Stimulated activated CD4-positive, alpha-beta T cell treated with anti-CD3 and anti-CD28 coated beads, Interleukin-15, amount 100 ng/mL, for 48 hours (primary cell): ENCODE measurements at places on chromosomes 1 and 21.

GRCh38 chr21:15224346-15225086 lies 159.7 kb upstream of the NRIP1 start:
- DNase-seq = no peak

DNA sequence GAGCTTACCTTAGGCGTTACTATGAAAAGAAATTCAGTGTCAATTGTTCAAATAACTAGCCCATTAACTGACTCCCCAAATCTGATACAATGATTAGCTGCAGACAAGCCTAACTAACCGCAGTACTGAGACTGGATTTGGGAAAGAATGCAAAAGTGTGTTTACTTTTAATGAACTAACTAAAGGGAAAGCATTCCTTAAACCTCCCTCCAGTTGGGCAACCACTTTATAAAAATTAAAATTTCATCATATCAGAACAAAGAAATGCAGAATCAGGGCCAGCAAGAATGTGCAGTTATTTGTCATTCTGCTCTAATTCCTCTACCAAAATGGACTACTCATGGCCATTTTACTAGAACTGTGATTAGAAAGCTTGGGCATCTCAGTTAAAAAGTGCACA lies 11.7 kb upstream of the NR5A2 start:
- DNase-seq = no peak

- no peak for DNase-seq
Observed at GRCh38 chr1:215772151-215772550, 205.0 kb downstream of the KCTD3 start.

- no peak for DNase-seq
Observed at GRCh38 chr1:197302775-197303174, 34.7 kb downstream of the CRB1 start.

DNA sequence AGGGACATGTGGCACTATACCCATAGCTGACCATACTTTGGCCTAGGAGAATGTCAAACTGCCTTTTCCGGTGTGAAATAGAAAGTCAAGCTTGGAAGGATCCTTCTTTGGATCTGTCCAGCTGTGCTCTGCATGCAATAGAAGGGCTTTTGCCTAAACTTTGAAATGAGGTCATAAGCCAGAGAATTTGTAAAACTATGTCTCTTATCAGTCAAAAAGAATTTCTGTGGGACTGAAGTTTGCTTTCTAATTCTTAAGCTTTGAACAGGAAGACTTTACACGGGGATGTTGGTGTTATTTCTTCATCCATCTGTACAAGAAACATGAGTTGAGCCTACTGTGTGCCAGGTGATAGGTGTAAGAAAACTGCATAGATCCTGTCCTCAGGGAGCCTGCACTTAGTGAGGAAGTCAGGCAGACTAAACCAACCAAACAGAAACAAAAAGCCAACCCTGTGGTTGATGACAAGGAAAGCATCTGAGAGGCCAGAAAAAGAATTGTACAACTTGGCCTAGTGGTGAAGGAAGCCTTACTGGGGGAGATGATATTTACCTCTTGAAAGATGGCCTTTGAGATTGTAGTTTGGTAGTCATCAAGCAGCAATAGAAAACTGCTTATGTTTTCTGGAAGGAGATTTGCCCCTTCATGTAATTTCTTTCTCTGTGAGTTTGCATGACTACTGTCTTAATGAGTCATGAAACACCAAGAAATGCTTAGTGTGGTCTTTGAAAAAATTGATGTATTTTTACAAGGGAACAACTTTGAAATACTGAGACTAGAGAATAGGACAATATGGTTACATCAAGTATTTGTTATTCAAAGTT lies 24.8 kb downstream of the TGFB2 start:
- DNase-seq = no peak

DNA sequence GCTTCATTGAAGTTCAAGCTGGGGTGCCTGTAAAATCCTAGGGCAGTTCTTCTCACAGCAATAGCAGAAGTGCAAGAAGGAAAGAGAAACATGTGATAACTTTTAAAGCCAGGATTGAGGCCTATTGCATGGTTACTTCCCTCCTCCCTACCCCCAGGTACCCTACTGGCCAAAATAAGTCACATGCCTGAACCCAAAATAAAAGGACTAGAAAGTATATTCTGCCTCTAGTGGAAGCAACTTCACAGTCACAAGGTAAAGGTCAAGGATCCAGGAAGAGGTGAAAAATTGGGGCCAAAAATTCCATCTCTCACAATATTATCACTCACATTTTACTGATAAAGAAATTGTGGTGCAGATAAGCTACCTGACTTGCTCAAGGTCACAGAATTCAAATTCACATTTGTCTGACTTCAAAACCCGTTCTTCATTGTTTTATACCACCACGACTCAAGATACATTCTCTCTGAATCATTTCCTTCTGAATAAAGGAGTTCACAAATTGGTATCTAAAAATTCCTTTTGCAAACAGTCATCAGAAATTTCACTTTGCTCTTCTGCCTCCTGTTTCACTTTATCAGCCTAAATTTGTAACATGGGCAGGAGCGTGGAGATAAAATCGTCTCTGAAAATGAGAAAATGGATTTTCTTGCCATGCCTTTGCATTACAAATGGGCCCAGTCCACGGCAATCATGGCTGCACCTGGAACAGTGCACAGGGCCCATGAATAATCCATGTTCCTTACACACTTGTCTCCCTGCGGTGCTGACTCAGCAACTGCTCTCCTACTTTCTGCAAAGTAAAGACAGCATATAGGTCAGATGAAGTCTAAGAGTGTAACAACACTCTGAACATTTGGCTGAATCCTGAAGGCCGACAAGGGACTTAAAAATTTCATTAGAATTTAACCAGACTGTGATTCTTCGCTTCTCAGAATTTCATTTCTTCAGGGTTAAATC lies 485.3 kb upstream of the NFIA start:
- no peak for DNase-seq

- DNase-seq = no peak
Observed at GRCh38 chr1:57377339-57378139, 46.3 kb downstream of the DAB1 start.

DNA sequence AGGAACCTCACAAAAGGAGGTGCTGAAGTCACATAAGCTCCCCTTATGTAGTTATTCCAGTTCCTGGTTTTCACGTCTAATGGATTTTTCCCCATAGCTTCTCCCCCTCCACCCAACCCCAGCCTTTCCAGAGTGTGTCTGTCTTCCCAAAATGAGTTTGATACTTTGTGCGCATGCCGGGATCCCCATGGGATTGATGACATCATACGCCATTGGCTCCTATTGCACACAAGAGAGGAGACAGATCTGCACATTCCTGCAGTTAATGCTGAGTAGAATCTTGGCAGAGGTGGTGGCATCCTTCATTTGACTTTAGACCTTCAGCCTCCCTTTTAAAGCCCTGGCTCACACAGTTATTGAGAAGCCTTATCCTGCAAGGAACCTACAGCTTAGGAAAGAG lies 71.4 kb downstream of the DDR2 start:
- DNase-seq = no peak

- no peak for DNase-seq
Observed at GRCh38 chr1:233319272-233319671, 8.3 kb upstream of the MAP3K21 start.

DNA sequence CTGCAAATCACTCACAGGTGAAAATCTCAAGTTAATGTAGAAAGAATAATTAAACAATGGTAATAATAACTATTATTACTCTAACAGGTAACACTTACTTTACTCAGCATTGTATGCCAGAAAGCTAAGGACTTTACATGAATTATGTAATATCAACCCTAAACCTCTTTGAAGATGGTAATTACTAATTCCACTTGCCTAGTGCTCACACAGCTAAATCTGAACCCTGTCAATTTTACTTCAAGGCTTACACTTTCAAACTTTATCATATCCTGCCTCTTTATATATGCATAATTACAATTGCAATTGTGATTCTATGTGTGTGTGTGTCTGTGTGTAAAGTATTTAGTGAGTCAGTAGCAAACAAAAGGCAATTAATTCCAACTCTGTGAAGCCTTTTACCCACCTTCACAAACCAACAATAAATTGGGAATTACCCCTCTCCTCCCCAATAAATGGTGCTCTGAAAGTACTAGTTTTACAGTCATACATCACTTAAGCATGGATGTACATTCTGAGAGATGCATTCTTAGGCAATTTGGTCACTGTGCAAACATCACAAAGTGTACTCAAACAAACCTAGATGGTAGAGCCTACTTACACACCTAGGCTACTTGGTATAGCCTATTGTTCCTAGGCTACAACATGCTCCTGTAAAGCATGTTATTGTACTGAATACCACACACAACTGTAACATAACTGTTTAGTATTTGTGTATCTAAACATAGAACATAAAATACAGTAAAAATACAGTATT lies 5.9 kb downstream of the ZNF644 start:
- no peak for DNase-seq

- DNase-seq = no peak
Observed at GRCh38 chr1:182625719-182626504, 21.7 kb upstream of the RGS16 start.
